ENCODE measurements at places on chromosomes 13 and 19.

DNA sequence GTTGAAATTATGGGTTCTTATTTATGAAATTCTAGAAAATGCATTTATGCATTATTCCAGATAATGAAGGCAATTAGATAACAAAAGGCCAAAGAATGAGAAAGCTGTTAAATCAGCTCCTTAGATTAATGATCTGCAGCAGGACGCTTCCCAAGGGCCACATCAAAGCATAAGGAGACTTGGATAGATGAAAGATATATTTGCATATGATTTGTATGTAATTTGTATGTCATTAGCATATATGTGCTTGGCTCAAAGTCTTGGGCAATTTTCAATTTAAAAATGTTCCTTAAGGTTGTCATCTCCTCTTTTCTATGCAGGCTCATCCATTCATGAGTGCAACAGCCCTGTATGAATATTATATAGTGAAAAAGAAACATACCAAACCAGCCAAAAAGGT is 126.8 kb upstream of the IRS2 start:
- no peak for DNase-seq

GRCh38 chr19:35093430-35093829 is 22.2 kb upstream of the FXYD3 start:
- no peak for DNase-seq

- DNase-seq, result no peak
Observed at GRCh38 chr13:83881917-83882605, at the start of gene SLITRK1. TSS of gene SLITRK1 (minus strand) at chr13:83882474. CDS start at chr13:83881507, 967 bp downstream.

DNA sequence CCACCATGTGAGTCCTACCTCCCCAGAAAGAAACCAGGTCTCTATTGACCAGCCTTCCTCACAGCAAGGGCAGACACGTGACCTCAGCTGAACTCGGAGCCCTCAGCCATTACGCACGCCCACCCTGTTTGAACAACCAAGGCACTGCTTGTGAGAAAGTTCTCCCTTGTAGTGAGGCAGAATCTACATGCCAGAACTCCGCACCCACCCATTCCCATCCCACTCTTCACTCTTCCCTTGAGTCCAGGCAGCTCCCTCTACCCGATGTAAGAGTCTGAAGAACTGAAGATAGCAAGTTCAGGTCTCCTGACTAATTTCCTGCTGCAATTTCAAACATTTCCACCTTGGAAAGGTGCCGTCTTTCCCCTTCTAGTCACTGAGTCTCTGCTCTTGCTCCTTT is 6.4 kb downstream of the NOVA2 start:
- no peak for DNase-seq

Measured in CD4-positive, alpha-beta T cell treated with Interleukin-15 for 4 hours (primary cell).